ENCODE measurements at places on chromosomes 11 and 22.

DNA sequence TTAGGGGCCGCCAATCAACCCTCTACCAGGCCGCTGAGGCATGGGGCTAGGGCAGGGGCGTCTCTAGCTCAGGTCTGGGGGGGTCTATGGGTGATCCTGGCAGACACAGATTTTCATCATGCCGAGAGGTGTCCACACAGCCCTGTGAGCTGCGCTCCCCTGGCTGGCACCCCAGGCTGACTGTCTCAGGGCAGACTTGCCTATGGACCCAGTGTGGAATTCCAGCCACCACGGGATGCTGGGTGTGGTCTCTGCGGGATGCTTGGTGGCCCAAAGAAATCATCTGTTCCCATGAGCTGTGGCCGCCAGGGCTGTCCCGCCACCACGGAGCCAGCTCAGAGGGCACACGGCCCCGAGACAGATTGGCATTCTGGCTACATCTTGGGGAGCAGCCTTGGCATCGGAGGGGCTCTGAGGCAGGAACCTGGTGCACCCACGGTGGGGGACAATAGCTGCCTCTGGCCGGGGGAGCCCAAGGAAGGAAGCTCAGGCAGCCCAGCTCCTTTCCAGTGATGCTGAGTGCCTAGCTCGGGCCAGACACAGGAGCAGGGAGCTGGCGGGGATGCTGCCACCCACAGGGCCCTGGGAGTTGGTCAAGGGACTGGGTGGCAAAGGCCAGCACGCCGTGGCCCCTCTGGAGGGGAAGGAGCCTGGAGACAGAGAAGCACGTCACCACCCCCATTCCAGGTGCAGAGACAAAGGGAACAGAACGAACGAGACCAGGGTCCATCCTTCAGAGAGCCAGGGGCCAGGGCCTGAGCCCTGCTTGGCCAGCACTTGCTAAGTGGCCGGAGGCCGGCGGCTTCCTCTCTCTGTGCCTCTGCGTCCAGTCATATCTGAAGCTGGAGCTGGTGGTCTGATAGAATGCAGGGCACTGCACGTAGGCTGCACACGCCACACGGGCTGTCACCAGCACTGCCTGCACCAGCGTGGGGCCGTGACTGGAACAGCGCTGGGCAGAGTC, 64.4 kb upstream of the FGF3 start:
- no peak for DNase-seq

GRCh38 chr11:877565-877964, 33.0 kb downstream of the CHID1 start:
- no peak for DNase-seq

DNA sequence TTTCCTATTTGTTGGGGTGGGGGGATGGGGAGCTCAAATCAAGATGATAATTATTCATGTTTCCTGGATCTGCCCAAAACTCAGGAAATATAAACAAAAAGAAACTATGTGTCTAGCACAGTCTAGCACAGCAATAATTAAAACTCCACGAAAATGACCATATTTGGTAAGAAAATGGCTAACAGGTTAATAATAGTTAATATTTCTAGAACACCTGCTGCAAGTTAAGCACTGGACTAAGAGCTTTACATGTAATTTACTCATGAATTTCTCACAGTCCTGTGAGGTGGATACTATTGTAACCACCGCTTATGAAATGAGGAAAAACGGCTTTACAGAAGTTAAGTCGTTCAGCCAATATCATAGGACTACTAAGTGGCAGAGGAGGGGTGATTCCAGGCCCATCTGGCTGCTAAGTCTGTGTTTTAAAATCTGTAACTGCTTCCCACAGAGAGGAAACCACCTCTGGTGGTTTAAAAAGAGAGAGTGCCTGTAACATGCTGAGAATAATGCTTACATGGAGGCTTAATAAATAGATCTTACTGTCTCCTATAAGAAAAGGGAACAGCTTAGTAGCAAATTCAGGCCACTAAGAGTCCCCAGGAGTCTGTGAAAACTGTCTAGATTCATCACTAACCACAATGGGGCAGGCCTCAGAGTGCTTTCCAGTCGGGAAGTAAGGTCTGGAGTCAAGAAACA, 11.0 kb upstream of the AMOTL1 start:
- DNase-seq: no peak

GRCh38 chr22:48944433-48944750, 883.3 kb downstream of the BRD1 start:
- no peak for DNase-seq

GRCh38 chr22:36185828-36186624, 15.6 kb downstream of the APOL4 start:
- no peak for DNase-seq

- no peak for DNase-seq
These were observed 45.5 kb downstream of the ADM start for GRCh38 chr11:10350334-10350733.

DNA sequence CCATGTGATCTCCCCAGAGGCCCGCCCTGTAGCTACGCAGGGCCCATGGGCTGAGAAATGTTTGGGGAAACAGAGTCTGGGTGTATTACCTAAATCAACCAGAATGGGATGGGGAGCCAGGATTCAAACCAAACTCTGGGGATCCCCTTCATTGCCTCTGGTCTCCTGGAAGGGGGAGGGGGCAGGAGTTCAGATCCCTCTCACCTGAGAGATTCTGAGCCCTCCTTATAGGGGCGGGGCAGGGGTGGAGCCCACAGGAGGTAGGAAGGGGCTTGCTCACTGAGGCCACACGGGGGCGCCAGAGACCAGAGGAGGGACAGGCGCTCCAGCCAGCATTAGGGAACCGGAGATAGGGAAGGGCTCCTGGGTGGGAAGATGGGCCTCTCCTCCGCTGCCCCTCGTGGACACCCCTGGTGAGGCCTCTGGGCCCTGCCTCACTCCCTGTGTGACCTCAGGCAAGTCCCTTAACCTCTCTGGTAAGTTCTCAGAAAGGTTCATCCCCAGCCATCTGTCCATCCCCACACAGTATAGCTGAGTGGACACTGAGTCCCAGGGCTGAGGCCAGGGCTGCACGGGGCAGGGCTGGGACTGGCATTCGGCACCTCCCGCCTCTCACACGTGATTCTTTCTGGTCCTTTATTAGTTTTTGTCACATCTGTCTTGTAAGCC, 2.7 kb upstream of the CDC42BPG start:
- DNase-seq: peak; percentile 84

- DNase-seq: no peak
These were observed 37.0 kb upstream of the MICAL2 start for GRCh38 chr11:12073436-12073835.
